ENCODE measurements at places on chromosomes 4 and X. TPM values are rescaled to one million over a fixed set of nuclear protein-coding genes. Genes with fewer than 3 reads are reported as not detected.
A peak's percentile ranks its signal among the peaks of the same experiment; 100 is the strongest.

DNA sequence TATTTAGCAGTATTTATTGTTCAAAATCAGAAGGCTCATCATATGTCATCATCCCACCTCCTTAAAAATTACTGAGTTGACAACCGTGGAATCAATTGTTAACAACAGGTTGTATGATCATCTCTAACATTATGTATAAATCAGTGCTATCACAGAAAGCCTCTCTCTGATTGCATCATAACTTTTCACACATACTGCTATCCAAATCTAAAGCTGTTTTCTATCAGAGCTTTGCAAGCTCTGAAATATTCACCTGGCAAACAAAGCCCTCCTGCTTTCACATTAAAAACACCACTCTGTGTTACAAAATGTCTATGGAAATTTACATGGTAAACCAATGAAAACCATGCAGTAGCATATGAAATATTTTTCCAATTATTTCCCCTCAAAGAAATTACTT lies 310.0 kb downstream of the PDGFC start:
- H3K27me3 ChIP-seq = no peaks in the 10 kb centered on the region
- no peak for DNase-seq
- H3K36me3 ChIP-seq = no peaks in the 10 kb centered on the region
- H3K4me3 ChIP-seq = no peak overlapping the region

DNA sequence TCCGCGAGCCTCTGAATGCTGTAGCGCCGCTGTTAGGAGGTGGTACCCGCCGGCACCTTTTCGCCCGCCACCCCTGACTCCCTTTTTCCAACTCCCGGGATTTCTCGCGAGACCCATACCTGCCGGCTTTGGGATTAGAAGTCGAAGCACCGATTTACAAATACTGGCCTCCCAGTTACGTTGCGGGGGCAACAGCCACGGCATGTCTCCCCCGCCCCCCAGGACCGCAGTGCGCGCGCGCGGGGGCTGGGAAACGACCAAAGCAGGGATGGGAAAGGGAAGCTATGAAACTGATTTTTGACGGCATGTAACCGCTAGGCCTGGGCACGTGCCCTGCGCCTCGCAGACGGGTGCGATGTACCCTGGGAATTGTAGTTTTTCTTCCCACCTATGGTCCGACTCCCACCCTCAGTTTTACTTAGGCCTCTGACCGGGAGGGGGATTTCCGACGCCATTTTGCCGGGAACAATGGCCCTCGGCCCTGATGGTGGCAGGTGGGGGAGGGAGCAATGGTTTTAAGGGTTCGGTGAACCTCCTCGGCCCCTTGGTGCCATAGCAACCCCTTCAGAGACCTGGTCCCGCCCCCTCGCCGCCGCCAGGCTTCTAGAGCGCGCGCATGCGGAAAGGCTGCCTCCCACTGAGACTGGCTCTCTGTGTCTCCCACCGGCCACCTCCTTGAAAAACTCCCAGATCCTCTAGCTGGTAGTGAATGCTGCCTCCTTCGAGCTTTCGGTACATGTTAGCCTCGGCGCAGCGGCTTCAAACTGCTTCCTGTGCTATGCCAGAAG lies 772 bp upstream of the WNK3 start:
- H3K36me3 ChIP-seq = no peaks in the 10 kb centered on the region
- no peak overlapping the region for H3K27ac ChIP-seq
- H3K4me1 ChIP-seq = peaks cover 4% of the 10 kb centered on the region
- peaks cover 22% of the 10 kb centered on the region for H3K27me3 ChIP-seq
- DNase-seq = peak; percentile 58

FOXO4 gene
- total RNA-seq = 6.8 TPM

- H3K4me1 ChIP-seq = no peaks in the 10 kb centered on the region
- no peaks in the 10 kb centered on the region for H3K27me3 ChIP-seq
- H3K4me3 ChIP-seq = no peak overlapping the region
- no peak overlapping the region for H3K27ac ChIP-seq
These were observed 41.9 kb upstream of the PDGFRA start for GRCh38 chr4:54187148-54187547.

DNA sequence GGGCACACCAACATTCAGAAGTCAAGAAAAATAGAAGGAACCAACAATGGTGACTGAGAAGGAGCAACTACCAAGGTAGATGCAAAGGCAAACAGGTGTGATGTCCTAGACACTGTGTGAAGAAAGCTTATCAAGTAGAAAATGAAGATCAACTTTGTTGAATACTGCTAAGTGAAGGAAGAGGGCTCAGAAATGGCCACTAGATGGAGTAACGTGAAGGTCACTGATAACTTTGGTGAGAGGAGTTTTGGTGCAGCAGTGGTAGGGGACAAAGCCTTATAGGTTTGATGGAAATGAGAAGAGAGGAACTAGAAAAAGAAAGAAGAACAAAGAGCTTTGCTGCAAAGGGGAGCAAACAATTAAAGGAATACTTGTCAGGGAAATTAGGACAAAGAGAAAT lies 23.5 kb downstream of the OTC start:
- no peak overlapping the region for H3K4me3 ChIP-seq
- DNase-seq = no peak
- no peaks in the 10 kb centered on the region for H3K4me1 ChIP-seq
- no peak overlapping the region for H3K27ac ChIP-seq
- H3K36me3 ChIP-seq = no peaks in the 10 kb centered on the region
- peaks cover 4% of the 10 kb centered on the region for H3K27me3 ChIP-seq

GRCh38 chr4:17063888-17064287 lies 165.4 kb upstream of the LDB2 start:
- H3K4me1 ChIP-seq = peaks cover 54% of the 10 kb centered on the region
- peak overlapping the region; percentile 14 for H3K4me3 ChIP-seq
- H3K27me3 ChIP-seq = no peaks in the 10 kb centered on the region
- DNase-seq = peak; percentile 82
- no peaks in the 10 kb centered on the region for H3K36me3 ChIP-seq

PABPC4L gene
- total RNA-seq = 2.7 TPM

- no peak overlapping the region for H3K4me3 ChIP-seq
- H3K36me3 ChIP-seq = no peaks in the 10 kb centered on the region
- DNase-seq = no peak
- H3K4me1 ChIP-seq = no peaks in the 10 kb centered on the region
These were observed 68.6 kb downstream of the PRKG2 start for GRCh38 chr4:81146466-81146865.

GRCh38 chrX:14015294-14015693 lies 14.4 kb downstream of the GEMIN8 start:
- DNase-seq = no peak
- H3K27me3 ChIP-seq = no peaks in the 10 kb centered on the region
- H3K4me1 ChIP-seq = no peaks in the 10 kb centered on the region
- no peak overlapping the region for H3K27ac ChIP-seq

Data from osteoblast (primary cell).